ENCODE measurements at places on chromosomes 3 and 15. TPM values are rescaled to one million over a fixed set of nuclear protein-coding genes. Genes with fewer than 3 reads are reported as not detected.

DNA sequence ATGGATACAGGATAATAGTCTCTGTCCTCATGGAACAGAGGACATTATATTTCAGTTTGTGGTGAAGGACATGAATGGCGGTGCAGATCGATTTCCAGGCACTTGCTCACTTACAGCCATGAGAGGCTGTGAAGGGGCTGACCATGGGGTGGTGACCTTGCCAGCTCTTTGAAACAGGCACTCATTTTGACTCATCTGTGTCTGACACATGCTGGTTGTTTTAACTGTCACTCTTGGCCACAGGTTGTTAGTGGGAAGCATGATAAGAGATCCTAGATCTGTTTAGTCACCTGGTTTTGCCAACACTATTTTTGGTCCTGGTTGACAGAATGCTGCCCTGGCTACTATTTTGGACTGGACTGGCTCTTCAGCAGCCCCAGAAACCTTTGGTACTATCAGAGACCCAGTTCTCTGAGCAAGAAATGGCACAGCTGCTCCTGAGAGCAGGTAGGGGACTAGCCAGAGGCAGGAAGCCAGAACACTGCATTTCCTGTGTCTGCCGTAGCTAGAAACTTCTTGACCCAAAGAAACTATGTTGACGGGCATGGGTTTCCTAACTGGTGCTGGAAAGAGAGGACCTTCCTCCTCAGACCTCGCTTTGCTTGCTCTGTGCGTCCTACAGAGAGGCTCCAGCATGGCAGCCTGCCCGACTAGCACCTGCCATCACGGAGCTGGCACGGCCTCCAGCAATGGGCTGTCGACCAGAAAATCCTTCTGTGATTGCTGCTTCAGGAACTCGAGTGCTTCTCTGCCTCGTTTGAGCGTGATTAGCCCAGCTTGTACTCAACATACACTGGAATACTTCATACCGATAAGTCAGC, 6.3 kb downstream of the PXYLP1 start:
- peak; percentile 89 for DNase-seq

DNA sequence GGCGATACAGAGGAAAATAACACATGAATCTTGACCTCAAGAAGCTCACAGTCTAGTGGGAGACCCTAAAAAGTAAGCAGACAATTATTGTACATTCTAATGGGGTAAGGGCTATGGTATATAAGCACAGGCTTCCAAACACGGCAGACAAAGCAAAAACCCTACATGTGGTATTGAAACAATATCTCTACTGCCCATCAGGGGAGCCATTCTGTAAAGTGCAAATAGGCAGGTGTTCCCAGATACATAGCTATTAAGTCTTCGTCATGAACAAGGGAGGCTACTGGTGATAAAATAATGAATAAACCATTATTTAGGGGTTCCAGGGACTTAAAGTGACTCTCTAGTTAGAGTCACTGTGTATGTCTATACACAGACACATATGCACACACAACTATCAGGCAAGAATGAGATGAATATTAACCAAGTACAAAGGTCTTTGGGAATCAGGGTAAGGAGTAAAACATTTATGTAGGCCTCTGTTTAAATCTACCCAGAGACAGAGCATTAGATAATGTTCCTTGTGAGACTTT, 38.7 kb upstream of the ASB14 start:
- no peak for DNase-seq

- no peak for DNase-seq
Measured at GRCh38 chr3:27573780-27574437, 89.7 kb upstream of the SLC4A7 start.

- DNase-seq: no peak
Measured at GRCh38 chr3:29426302-29427226, 145.7 kb downstream of the RBMS3 start.

GRCh38 chr3:25610167-25610566, 54.5 kb downstream of the TOP2B start:
- no peak for DNase-seq

DNA sequence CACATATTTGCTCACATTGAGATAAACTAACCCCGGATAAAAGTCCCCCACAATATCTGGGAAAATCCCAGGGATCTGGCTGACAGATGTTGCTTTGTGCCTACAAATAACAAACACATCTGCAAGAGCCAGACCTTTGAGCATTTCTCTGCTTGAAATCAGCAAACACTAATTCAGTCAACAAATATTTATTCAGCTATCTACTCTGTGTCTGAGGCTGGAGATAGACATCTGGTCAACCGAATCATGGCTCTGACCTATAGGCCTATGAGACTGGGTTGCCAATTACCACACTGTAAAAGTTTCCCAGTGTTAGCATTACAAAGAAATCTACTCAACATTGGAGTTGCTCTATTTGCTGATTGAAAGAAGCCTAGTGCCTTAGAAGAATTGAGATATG, 201.1 kb upstream of the CADPS start:
- no peak for DNase-seq

Gene USP50
- not detected for polyA plus RNA-seq

Gene SNURF
- polyA plus RNA-seq: 25.8 TPM

Data from heart left ventricle (tissue), 16 donors.